ENCODE measurements at places on chromosomes 16 and 17. TPM values are rescaled to one million over a fixed set of nuclear protein-coding genes. Genes with fewer than 3 reads are reported as not detected.

The SMCR8 gene
- 13.4 TPM for total RNA-seq

The NCBP3 gene
- total RNA-seq: 42.3 TPM

The QPRT gene
- total RNA-seq: 26.3 TPM

The MARVELD3 gene
- 0.36 TPM for total RNA-seq

The CCL16 gene
- total RNA-seq: 1.1 TPM

The SEPTIN12 gene
- not detected for total RNA-seq

The EPX gene
- not detected for total RNA-seq

The SMIM22 gene
- not detected for total RNA-seq

The SAMD14 gene
- total RNA-seq: 2.5 TPM

The FBXW10B gene
- 0.94 TPM for total RNA-seq

The RHBDF2 gene
- total RNA-seq: 37.9 TPM

The RIPOR1 gene
- total RNA-seq: 116 TPM

The AGRP gene
- not detected for total RNA-seq

Measured in sciatic nerve (tissue), 2 donors.